Endothelial cell of coronary artery (primary cell): ENCODE measurements at places on chromosomes 16 and 17. TPM values are rescaled to one million over a fixed set of nuclear protein-coding genes. Genes with fewer than 3 reads are reported as not detected.

ORC6 gene
- total RNA-seq = 7.9 and 11.2 TPM in 2 replicates

AOC2 gene
- 0.36 and 0.38 TPM in 2 replicates for total RNA-seq

NDRG4 gene
- total RNA-seq = 11.0 and 22.7 TPM in 2 replicates

CSH2 gene
- not detected in 2 replicates for total RNA-seq

CA5A gene
- not detected in 2 replicates for total RNA-seq

EVI2A gene
- 0.36 and 0.94 TPM in 2 replicates for total RNA-seq
